ENCODE measurements at places on chromosomes 2 and 18. TPM values are rescaled to one million over a fixed set of nuclear protein-coding genes. Genes with fewer than 3 reads are reported as not detected.

The SIGLEC15 gene
- total RNA-seq, result under 0.01 TPM

The CCDC68 gene
- 0.65 TPM for total RNA-seq

The MTX2 gene
- 31.7 TPM for total RNA-seq

The TMEM17 gene
- total RNA-seq, result 1.1 TPM

The SIX2 gene
- not detected for total RNA-seq

The CTLA4 gene
- total RNA-seq, result 0.44 TPM

The ANKAR gene
- 4.1 TPM for total RNA-seq

The LOXL3 gene
- total RNA-seq, result 1.2 TPM

The FIGN gene
- total RNA-seq, result under 0.01 TPM

The RAMP1 gene
- not detected for total RNA-seq

The ATP6V1C2 gene
- under 0.01 TPM for total RNA-seq

The MERTK gene
- 21.6 TPM for total RNA-seq

The ALLC gene
- total RNA-seq, result not detected

The LYPD1 gene
- total RNA-seq, result 1.1 TPM

The MYO3B gene
- not detected for total RNA-seq

The IGFBP5 gene
- total RNA-seq, result 5.0 TPM

The FSHR gene
- total RNA-seq, result not detected

The PLEKHB2 gene
- total RNA-seq, result 95.7 TPM

Data from lung microvascular endothelial cell (primary cell).